ENCODE measurements at places on chromosomes 12 and 14. TPM values are rescaled to one million over a fixed set of nuclear protein-coding genes. Genes with fewer than 3 reads are reported as not detected.

Gene ZNF384
- 31.4 TPM for total RNA-seq

Gene SIX6
- not detected for total RNA-seq

Gene TMTC1
- 1.2 TPM for total RNA-seq

Gene GAS2L3
- 21.9 TPM for total RNA-seq

Gene AVPR1A
- total RNA-seq: not detected

Gene TAS2R8
- total RNA-seq: not detected

Gene FOXN4
- not detected for total RNA-seq

Gene RNASE3
- not detected for total RNA-seq

Gene SIRT4
- 0.76 TPM for total RNA-seq

Gene DLK1
- total RNA-seq: not detected

Gene CKB
- 1.9 TPM for total RNA-seq

Gene CCND2
- total RNA-seq: 258 TPM

Gene IFNG-AS1
- not detected for total RNA-seq

Gene CLMN
- total RNA-seq: 4.2 TPM

Gene FGF6
- total RNA-seq: not detected

Data from vein endothelial cell (primary cell).